RCC 7860 (cell line): ENCODE measurements at places on chromosomes 1 and 21.
A peak's percentile ranks its signal among the peaks of the same experiment; 100 is the strongest.

GRCh38 chr1:25771221-25772114, 28.5 kb upstream of the SELENON start:
- peak; percentile 73 for DNase-seq

GRCh38 chr1:9900142-9901043, 9.7 kb downstream of the CTNNBIP1 start:
- no peak for DNase-seq

- DNase-seq, result no peak
These were observed 85.1 kb downstream of the KCNN3 start for GRCh38 chr1:154784924-154785531.

DNA sequence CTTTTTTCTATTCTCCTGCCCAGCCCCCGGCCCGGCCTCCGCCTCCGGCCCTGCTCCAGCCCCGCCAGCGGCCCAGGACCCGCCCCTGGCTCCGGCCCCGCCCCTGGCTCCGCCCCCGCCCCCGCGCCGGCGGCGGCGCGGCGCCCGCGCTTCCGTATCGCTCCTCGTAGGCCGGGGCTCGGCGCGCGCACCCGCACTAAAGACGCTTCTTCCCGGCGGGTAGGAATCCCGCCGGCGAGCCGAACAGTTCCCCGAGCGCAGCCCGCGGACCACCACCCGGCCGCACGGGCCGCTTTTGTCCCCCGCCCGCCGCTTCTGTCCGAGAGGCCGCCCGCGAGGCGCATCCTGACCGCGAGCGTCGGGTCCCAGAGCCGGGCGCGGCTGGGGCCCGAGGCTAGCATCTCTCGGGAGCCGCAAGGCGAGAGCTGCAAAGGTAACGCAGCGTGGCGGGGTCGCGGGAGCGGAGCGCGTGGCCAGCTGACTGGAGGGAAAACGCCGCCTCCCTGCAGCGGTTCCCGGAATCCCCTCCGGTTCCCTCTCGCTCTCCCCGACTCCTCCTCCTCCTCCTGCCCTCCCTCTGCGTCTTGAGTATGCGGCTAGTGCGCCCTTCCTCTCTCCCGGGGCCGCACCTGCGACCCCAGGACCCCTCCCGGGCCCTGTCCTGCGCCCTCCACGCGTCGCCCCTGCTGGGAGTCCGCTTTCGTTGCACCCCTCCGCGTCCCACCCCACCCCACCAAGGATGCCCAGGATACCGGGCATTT, at the start of gene IFNAR2:
Gene IFNAR2 (plus strand): TSS at position 155 of the 761 bp plus-strand sequence. CDS start 11,985 bp downstream, outside the sequence.
- peak; percentile 25 for DNase-seq

DNA sequence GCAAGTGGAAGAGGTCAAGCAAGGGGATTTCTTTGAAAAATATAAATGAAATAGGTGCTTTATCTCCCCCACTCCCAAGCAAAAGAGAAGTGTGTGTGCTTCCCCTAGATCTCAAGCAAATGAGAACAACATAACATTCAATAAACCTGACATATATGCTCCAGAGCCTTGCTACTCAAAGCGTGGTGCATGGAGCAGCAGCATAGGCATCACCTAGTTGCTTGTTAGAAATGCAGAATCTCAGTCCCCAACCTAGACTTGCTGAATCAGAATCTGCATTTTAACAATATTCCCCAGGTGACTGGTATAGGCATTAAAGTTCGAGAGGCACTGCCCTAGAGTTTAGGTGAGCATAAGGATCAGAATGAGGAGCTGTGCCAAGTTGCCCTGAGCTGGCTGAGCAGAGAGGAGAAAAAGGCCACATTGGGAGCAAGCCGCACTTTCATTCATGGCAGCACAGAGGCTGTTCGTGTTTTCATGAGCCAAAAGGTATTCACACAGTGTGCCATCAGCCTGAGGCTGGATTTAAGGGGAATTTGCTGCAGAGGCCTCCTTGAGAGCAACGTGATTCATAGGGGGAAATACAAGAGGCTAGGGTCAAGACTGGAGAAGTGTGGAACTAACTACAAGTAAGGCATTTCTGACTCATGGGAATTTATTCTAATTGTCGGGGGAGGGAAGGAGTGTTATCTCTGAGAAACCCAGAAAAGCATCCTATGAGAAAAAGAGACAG, 14.3 kb upstream of the LPAR3 start:
- DNase-seq, result peak; percentile 82

DNA sequence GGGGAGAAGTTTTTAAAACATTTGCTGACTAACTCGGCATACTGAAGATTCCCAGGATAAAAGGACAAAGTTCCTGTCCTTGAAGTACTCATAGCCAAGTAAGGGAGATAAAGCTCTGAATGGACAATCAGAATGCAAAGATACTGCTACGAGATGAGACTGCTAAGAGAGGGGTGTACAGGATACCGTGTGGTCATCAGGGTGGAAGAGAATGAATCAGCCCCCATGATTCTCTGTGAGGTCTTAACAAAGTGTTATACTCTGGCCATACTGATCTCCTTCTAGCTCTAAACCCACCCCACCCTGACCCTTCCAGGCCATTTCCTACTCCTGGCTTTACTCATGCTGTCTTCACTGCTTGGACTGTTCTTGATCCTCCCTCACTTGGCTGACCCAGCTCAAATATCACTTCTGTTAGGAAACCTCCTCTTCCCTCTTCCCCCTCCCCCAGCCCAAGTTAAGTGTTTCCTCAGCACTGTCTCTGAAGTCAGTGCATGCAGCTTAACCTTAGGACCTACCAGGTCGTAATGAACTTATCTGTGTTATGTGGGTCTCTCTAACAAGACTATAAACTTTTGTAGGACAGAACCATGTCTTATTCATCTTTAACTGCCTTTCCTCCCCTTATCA, 15.8 kb upstream of the MAGOH start:
- no peak for DNase-seq

- DNase-seq, result no peak
These were observed 131.8 kb downstream of the MIS18A start for GRCh38 chr21:32147041-32147440.

DNA sequence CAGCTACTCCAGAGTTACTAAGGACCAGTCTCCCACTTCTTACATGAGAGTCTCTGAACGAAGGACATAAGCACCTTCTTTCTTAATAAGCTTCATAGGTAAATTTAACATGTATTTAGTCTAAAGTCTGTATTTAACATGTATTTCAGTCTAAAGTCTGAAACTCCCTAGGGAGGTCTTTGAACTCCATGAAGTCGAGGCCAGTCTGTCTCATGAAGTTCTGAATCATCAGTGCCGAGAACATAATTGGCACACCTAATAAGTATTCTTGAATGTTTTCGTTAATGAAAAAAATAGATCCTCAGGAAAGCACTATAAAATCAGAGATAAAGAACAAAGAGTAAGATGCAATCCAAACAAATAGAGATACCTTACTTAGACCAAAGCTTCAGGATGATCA, 945.5 kb downstream of the TTLL7 start:
- no peak for DNase-seq

GRCh38 chr1:230100932-230101331, 33.9 kb downstream of the GALNT2 start:
- DNase-seq, result no peak

DNA sequence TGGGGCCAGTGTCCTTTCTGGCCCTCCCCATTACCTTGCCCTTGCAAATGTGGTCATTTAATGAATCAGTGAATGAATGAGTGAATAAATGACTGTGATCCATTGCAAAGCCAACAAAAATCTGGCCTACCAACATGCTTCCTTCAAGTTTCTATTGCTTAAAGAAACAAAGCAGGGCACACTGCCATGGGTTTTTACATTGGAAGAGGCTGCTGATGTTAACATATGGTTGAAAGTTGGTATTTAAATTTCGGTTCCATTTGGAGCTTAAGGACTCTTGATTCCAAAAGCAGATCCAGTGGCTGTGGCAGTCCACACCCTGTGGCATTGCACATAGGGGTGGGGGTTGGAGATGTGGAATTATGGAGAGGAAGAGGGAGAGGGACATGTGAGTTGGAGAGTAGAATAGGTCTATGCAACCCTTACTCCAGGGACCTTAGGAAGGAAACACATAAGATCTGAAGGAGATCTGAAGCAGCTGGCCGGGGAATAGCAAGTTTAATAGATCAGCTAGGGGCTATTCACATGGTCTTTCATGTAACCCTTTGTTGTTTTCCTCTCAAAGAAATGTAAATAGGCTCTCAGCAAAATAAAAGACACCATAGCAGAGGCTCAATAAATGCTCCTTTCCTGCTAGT, 7.2 kb downstream of the ABCA4 start:
- DNase-seq, result no peak

DNA sequence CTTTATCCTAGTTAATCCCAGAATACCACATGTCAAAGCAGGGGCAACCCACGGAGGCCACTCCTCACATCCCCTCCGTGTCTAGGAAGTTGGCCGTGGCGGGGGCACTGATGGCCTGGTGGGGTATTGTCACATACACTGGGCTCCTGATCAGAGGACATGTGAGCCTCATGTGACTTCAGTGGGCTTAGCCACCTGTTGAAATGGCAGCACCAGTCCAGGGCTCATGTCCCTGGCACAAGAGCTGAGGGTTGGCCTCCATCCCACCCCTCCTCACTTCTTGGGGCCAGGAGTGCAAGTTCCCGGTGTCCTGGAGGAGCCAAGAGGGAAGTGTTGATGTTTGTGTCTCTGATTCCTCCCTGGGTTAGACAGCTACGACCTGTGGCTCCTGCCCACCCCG, 313.4 kb downstream of the CAMTA1 start:
- no peak for DNase-seq

DNA sequence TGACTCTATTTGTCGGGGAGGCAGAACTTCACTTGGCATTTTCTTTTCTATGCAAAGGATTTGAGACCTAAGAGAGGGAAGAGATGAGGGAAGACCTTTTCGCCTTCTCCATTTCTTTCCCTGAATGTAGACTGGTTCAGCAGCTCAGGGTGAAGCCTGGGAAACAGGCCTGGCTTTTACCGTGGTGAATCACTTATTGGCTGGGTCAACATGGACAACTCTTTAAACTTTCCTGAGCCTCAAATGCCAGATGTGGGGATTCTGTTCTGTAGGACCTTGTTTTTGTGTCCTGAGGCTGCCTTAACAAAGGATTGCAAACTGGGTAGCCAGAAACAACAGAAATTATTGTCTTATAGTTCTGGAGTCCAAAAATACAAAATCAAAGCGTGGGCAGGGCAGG, 455.8 kb upstream of the VAMP3 start:
- no peak for DNase-seq

- no peak for DNase-seq
These were observed 12.1 kb upstream of the C8B start for GRCh38 chr1:56977910-56978309.

- no peak for DNase-seq
These were observed 20.0 kb downstream of the MEF2D start for GRCh38 chr1:156480411-156481192.

DNA sequence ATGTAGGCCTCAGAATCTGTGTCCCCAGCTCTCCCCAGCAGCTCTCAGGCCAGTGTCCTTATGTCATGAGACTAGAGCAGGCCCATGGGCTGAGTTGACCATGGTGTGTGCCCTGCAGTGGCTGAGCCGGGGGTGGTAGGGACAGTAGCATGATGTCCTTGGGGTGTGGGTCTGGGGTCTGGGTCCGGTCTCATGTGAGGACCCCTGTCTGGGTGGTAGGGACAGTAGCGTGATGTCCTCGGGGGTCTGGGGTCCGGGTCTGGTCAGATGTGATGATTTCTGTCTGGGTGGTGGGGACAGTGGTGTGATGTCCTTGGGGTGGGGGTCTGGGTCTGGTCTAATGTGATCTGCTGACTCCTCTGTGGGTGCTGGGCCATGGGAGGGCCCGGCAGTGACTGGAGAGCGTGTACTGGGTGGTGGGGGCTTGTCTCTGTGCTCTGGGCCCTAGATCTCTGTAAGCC, 64.5 kb downstream of the OBSCN start:
- no peak for DNase-seq

- no peak for DNase-seq
These were observed 64.6 kb downstream of the NMNAT2 start for GRCh38 chr1:183353597-183353996.

- peak; percentile 94 for DNase-seq
These were observed 121.2 kb downstream of the EPHB2 start for GRCh38 chr1:22831729-22832413.

DNA sequence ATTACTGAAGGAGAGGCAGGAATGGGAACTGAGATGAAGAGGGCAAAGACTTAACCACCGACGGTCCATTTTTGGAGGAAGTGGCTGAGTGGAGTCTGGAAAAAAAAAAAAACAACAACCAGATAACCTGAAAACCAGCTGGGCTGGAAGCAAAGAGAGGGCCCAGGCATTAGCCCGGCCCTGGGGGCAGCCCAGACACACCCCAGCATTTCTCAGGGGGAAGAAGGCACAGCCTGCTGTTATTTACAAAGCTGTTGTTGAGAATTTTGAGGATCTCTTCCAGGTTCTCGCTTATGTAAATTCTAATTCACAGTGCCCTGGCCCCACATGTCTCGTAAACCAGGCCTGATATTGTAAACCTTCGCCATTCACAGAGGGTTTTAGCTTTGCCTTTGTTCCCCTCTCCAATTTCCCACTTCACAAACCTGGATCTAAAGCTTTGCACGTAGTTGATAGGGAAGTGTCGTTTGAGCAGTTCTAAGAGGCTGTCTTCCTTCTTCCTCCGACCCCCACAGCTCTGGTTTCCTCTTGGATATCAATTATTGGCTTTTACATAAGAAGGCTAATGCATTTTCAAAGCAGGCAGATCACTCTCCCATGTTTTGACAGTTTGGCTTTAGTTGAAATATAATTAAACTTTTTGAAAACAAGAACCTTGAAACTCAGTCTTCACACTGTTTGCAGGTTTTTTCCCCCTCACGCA, 161.8 kb upstream of the IRF2BP2 start:
- DNase-seq, result no peak

- no peak for DNase-seq
These were observed 251.1 kb upstream of the RAB4A start for GRCh38 chr1:229019663-229020271.

GRCh38 chr1:92663775-92664174, 121.1 kb downstream of the EVI5 start:
- DNase-seq, result no peak

GRCh38 chr1:201172326-201172725, 18.1 kb upstream of the TMEM9 start:
- no peak for DNase-seq

- DNase-seq, result no peak
These were observed 50.0 kb downstream of the HHAT start for GRCh38 chr1:210378736-210379135.

DNA sequence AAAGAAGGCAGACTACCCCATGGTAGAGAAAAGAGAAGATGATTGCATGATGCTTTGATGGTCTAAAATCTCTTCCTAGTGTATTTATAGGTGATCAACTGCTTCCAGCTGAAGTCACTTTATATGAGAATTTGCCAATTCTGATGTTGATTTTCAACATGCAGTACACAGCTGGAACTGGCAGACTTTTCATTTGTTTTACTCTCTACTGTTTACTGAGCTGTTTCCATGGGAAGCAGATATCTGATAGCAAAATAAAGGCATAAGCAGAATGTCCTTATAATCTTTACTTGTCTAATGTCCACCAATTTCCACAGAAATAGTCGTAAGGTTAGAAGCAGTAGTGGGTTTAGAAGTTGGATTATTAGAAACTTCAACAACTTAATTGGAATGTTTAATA, 74.9 kb downstream of the SYDE2 start:
- no peak for DNase-seq
